Activated effector memory CD4-positive, alpha-beta T cell treated with Interleukin-2 at 50 U/mL for 16 hours (primary cell): ENCODE measurements at places on chromosomes 1 and 21.

DNA sequence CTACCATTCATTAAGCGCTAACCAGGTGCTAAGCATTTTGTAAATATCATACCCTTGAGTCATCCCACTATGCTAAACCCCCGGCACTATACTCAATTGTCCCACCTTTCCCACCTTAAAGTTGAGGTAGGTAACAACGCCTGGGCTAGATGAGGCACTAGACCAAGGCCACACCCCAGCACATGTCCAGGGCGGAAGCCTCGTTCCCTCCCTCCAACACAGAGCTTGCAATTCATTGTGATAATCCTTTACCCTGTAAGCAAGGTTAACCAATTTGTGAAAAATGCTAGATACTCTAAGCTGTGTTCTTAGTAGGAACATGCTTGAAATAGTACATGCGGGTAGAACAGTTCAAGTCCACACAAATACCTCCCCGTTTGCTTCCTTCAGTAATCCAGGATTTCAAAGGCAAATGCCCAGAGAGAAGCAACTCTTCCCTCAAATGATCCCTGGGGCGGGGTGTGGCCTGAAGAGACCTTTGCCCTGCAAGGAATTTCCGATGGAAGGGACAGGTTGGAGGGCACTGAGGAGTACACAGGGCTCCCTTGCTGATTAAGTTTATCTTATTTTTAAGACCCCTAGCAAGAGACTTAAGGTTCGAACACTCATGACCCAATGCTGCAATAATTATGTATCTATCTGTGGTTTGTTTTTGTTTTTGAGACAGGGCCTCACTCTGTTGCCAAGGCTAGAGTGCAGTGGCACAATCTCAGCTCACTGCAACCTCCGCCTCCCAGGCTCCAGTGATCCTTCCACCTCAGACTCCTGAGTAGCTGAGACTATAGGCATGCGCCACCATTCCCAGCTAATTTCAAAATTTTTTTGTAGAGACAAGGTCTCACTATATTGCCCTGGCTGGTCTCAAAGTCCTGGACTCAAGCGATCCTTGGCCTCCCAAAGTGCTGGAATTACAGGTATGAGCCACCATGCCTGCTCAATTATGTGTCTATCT, 2.6 kb downstream of the RSPH1 start:
- DNase-seq = no peak

DNA sequence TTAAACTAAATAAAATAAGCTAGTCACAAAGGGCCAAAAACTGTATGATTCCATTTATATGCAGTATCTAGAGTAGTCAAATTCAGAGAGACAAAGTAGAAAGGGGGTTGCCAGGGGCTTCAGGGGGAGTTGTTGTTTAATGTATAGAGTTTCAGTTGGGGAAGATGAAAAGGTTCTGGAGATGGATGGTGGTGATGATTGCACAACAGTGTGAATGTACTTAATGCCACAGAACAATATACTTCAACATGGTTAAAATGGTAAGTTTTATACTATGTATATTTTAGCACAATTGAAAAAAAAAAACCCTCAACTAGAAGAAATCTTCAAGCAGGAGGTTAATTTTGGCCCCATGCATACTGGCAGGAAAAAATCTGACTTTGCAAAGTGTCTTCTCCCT, 24.3 kb downstream of the VAV3 start:
- DNase-seq = no peak

DNA sequence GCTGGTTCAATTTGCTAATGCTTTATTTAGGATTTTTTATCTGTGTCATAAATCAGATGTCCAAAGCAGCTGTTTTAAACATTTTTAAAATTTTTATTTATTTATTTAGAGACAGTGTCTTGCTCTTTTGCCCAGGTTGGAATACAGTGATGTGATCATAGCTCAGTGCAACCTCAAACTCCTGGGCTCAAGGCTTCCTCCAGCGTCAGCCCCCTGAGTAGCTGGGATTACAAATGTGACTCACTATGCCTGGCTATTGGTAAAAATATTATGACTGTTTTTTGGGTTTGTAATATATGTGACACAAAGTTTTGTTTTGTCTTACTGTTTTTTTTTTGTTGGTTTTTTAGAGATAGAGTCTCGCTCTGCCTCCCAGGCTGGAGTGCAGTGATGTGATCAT, 11.8 kb downstream of the ZBED6 start:
- DNase-seq = no peak

DNA sequence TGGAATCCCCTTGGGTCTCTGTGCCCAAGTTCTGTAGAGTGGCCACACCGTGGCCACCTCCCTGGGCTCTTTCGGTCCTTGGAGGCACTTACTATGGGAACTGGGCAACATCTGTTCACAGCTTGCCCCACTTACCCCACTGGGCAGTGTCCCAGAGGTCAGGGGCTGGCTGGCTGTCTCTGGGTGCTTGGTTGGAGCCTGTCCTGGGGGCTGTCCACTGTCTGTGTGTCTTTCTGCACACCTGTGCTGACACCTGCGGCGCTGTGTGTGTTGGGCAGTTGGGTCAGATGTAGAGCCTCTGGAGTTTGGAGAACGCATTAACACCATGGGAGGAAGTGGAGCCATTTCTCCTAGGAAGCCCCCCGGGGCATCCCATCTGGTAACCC, 1.3 kb upstream of the TMEM54 start:
- no peak for DNase-seq

DNA sequence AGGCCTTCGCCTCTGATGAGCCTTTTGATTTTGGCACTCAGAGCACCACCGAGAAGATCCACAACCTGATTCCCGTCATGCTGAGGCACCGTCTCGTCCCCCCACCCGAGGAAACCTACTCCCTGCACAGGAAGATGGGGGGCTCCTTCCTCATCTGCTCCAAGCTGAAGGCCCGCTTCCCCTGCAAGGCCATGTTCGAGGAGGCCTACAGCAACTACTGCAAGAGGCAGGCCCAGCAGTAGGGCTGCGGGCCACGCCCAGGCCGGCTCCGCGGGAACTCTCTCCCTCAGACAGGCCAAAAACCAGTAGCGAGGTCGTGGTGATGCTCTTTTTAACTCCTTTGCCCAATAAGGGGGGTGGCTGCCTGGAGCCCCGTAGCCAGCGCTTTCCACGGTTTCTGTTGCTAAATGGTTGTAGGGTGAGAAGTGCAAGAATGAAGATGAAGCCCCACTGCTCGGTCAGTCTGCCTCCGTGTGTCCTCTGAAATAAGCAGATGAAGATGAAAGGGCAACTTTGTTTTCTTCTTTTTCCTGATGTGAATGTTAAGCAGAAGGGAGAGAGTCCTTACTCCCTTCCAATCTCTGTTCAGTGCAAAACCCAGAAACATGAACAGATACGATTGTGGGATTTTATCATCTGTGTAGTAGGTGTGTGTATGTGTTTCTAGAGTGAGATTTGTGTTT, 46.5 kb downstream of the COQ8A start:
- DNase-seq = no peak

- DNase-seq = no peak
Measured at GRCh38 chr1:30285501-30285932, 437.9 kb downstream of the MATN1 start.

DNA sequence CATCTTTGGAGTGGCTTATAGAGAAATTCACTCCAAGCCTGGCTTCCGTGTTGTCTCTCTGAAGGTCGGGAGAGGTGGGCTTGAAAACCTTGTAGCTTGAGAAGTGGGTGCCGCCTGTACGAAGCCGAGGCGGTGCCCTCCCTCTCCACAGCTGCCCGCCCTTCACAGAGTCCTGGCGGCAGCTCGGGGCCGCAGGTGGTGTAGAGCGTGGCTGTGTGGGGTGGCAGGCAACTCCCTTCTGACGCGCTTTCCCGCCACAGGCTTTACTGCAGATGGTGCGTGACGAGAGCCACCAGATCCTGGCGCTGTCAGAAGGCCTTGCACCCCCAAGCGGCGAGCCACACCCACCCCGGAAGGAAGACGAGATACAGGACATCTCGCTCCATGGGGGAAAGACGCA, 33.1 kb upstream of the DIP2A start:
- peak; percentile 14 for DNase-seq

DNA sequence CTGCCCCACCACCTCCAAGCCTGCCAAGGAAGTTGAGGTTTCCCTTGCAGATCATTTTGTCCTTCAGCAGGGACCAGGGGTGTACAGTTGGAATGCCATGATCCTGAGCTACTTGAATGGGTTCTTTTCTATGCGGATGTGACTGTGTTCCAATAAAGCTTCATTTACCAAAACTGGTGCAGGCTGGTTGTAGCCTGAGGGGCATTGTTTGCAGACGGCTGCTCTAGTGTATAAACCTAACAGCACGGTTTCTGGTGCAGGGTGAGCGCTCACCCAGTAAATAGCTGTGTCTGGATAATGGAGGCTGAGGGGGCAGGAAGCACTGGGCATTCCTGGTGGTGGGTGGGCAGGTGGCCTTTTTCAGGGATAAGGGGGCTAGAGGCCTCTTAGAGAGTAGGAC, 72.7 kb upstream of the ACTL8 start:
- DNase-seq = no peak

- DNase-seq = no peak
Measured at GRCh38 chr1:41571041-41571440, 86.6 kb upstream of the EDN2 start.

- no peak for DNase-seq
Measured at GRCh38 chr1:109863667-109864046, 47.0 kb upstream of the CSF1 start.

- DNase-seq = no peak
Measured at GRCh38 chr1:13487143-13487868, 26.5 kb downstream of the LRRC38 start.

DNA sequence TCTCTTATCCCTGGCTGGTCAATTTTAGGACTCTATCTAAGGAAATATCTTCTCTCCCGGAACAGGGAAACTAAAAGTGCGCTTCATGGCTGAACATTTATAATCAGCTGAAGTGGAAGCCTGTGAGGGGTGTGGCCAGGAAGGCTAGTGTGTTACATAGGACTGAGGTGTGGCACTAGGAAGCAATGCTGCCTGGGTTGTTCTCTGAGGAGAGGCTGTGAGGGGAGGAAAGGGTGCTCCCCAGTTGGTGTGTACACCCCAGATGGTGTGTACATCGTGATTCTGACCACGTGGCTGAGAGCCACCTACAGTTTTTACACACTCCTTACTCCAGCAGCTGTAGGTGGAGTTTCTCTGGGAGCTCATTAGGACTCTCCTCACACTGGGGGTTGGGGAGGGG, 16.3 kb downstream of the NTPCR start:
- no peak for DNase-seq

DNA sequence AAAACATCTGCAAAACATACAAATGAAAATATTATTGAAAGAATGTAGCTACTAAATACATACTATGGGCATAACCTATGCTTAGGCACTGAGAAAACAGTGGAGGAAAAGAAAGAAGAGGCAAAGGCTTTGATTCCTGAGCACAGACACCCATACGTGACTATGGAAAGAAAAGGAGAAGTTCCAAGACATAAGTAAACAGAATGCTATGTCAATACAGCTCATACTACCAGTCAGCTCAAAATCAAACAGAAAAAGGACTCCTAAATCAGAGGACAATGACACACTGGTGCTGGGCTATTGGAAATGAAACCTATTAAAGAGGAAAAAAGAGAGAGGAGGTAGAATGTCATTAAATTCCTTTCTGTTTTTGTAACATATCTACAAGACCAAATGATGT, 225.4 kb downstream of the SMYD3 start:
- DNase-seq = no peak

DNA sequence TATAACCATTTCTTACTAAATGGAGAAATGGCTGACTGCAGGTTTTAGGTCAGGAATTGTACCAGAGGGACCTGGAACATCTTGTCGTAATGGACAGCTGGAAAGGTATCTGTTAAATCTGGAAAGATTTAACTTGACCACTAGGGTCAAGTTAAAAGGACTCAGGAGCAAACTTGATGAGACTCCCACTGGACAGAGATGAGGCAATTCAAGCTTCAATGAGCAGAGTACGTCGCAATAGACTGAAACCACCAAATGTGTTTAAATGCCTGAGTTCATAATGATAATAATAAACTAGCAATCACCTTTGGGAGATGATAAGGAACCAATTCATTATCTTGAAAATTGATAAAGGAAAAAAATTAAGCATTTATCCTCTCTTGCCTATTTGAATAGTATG, 8.7 kb downstream of the IFNLR1 start:
- DNase-seq = no peak

DNA sequence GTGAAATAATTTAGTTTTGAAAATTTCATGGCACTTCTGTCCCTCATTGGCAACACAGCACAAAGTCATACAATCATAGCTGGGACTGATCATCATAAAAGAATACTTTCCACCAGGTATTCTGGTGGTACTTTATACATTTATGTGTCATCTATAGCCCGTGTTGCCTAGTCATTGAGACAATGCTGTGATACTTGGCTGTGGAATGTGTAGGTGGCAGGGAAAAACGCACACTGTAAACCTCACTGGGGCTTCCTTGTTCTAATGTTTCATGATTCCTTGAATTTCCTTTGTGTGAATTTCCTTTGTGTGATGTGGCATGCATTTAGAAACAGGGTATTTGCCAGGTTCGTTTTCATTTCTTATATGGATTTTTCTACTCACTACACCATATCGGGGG, 118.3 kb downstream of the FMN2 start:
- no peak for DNase-seq

DNA sequence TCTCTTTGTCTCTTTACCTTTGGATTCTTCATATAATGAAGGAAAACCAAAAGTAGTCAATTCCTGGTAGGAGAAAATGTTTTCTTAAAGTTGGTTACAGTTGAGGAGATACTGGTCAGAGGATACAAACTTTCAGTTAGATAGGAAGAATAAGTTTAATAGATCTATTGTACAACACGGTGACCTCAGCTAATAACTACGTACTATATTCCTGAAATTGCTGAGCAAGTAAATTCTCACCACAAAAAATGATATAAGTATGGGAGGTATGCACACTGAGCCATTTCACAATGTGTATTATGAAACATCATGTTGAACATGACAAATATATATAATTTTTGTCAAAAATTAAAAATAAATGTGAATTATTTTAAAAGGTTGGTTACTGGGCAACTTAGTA, 20.4 kb downstream of the SSX2IP start:
- no peak for DNase-seq

GRCh38 chr1:63960326-63960725, 186.5 kb downstream of the ROR1 start:
- DNase-seq = no peak

DNA sequence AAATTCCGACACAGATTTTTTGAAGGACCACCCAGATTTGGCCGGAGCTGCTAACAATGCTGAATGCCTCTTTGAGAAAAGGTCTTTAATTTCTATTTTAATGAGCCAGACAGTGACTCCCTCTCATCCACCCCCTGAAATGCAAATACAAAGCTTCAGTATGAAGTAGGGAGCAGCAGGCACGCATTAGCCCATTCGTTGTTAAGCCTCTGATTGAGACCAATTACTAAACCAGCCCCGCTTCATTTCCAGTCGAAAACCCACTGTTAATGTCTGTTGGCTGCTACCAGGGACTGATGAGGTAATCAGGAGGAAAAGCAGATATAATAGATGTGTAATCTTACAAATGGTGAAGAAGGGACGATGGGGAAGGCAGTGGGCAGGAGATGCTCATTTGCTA, 4.8 kb upstream of the C8A start:
- no peak for DNase-seq

DNA sequence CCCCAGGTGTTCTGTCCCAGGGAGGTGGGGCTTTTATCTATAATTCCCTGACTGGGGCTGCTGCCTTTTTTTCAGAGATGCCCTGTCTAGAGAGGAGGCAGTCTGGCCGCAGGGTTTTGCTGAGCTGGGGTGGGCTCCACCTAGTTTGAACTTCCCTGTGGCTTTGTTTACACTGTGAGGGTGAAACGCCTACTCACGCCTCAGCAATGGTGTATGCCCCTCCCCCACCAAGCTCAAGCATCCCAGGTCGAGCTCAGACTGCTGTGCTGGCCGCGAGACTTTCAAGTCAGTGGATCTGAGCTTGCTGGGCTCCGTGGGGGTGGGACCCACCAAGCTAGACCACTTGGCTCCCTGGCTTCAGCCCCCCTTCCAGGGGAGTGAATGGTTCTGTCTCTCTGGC, 124.3 kb downstream of the CENPF start:
- DNase-seq = no peak
